Breast epithelium (tissue), 4 donors: ENCODE measurements at places on chromosomes 2 and 18.

GRCh38 chr2:216306868-216307267 lies 65.4 kb downstream of the MARCHF4 start:
- DNase-seq = no peak

- DNase-seq = no peak
Observed at GRCh38 chr2:175817221-175817620, 184.8 kb downstream of the LNPK start.

DNA sequence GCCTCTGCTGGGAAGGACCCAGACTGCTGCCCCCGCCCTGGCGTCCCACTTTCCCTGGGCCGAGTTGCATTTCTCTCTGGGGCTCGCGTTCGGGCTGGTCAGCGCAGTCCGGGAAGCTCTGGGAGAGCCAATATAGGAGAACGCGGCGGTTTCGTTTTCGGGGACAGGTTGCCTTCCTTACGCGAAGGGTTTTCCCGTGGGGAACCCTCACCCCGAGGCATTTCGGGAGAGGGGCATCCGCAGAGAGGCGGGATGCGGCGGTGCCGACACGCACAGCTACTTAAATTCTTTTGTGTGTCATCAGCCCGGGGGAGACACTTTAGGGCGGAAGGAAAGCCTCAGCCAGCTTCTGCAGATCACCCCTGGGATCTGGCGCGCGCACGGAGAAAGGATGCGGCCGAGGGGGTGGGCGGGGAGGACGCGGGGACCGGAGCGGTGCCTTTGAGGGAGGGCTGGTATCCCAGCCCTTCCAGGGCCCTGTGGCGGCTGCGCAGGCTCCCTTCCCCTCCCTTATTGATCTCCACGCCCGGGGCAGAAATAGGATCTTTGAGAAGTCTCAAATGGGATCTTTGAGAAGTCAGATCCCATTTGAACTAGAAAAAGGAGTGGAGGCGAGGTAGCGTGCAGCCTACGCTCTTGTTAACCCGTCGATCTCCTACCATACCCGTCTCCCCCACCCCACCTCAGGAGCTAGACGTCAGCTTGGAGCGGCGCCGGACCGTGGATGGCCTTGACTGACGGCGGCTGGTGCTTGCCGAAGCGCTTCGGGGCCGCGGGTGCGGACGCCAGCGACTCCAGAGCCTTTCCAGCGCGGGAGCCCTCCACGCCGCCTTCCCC lies 1.2 kb downstream of the GATA6 start:
- peak; percentile 68 for DNase-seq

DNA sequence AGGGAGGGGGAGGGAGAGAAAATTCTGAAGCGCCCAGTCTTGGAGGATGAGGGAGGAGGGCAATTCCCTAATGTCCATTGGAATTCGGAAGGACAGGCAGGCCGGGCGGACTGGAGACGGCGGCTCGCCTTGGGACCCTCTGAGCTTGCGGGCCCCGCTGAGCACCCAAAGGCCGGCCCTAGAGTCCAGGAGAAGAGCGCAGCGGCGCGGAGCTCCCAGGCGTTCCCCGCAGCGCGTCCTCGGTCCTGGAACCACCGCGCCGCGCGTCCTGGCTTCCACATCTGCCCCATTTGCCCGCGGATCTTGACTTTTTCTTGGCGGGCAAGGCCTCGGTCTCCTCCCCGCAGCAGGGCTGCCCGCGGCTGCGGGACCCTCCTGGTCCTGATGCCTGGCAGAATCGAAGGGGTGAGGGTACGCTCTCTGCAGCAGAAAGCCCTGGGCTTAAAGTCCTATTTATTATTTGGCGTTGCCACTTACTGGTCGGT lies 675 bp upstream of the MLPH start:
- DNase-seq = no peak

- no peak for DNase-seq
Observed at GRCh38 chr2:26270373-26270772, 25.6 kb downstream of the HADHB start.

DNA sequence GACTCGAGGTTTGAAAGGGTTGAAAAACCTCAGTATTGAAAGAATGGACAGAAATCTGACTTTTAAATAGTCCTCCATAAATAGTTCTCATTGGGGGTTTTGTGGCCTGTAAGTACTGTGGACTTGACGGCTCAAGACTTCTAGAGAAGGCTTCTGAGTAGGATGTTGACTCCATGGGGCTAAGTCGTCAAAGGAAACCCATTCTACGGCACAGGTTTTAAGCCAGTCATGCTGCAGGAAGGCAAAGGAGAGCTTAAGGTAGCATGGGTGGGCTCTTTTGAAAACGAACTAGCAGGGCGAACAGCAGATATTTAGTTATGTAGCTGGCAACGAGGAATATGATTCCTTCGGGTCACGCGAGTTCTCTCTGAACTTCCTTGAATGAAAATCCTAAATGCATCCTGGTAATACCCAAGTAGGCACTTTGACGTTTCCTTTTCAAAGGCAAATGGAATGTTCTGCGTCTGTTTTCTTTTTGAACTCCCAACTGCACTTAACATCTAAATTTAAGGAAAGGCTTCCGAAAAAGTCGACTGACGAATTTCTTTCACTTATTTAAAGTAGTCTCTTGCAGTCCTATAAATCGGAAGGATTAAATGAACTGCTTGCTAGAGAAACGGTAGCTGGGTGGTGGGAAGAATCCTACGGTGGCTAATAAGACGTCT lies 1.1 kb upstream of the NEDD4L start:
- DNase-seq = no peak

DNA sequence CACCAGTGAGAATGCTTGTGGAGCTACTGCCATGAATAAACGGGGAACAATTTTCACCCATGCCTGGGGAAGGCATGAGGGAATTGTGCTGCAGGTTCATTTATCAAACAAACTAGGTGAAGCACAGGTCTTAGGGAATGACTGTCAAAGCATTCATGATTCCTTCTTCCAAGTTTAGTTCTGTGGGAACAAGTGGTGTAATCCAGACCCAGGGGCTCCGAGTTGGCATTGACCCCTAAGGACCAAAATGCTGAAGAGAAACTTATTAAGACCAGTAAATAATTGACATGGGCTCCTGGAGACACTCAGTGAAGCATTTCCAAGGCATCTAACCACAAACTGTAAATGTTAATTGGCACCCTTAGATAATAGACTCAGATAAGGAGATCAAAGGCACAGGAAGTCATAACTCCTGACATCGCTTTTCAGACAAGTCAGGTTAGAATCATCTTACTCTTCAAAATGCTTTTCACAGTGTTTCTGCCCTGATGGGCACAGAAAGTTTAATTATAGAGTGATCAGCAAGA lies 96.9 kb downstream of the SPP2 start:
- no peak for DNase-seq

- DNase-seq = no peak
Observed at GRCh38 chr2:170039401-170040172, 138.4 kb upstream of the MYO3B start.

GRCh38 chr2:241391892-241392665 lies 36.0 kb downstream of the FARP2 start:
- DNase-seq = no peak

DNA sequence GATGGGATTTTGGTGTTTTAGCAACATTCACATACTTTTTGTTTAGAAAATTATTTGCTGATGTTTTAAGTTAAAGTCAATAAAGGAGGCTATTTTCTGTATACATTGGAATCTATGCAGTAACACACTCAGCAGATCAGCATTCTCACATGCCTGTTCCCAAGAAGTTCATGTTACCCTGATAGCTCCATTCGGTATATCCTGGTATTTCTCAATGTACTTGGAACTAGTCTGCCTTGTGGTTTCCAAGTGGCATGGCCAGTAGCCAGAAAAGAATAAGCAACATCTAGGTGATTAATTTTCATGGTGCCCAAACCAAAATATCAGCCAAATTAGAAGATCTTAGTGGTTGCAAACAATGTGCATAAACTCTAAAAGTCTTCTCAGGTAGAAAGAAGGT lies 5.2 kb upstream of the NCAPH start:
- peak; percentile 66 for DNase-seq

DNA sequence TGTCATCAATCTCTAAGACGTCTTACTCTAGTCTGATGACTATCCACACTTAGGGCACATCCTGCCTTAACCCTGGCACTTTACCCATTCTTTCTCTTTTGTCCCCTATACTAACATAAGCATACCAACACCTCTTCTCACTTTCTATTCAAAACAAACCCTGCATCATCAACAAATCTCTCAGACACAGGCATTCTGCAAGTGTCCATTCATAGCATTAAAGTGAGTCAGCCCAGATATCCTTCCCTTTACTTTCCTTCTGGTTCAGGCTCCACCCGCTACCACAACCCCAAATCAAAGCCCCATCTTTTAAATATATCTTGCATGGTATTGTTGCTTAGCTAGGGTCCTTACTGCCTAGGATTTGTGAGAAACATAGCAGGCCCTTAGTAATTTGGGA lies 3.8 kb downstream of the GRB14 start:
- DNase-seq = no peak

GRCh38 chr18:54580202-54580729 lies 10.8 kb upstream of the DYNAP start:
- no peak for DNase-seq

- DNase-seq = no peak
Observed at GRCh38 chr18:22691946-22692710, 241.0 kb upstream of the RBBP8 start.

GRCh38 chr2:209946539-209946938 lies 55.9 kb upstream of the RPE start:
- no peak for DNase-seq

- DNase-seq = no peak
Observed at GRCh38 chr2:162252153-162252552, 8.9 kb upstream of the FAP start.

GRCh38 chr2:207619764-207620203 lies 5.4 kb downstream of the METTL21A start:
- DNase-seq = no peak

GRCh38 chr2:38508311-38509039 lies 94.3 kb downstream of the HNRNPLL start:
- DNase-seq = peak; percentile 83

DNA sequence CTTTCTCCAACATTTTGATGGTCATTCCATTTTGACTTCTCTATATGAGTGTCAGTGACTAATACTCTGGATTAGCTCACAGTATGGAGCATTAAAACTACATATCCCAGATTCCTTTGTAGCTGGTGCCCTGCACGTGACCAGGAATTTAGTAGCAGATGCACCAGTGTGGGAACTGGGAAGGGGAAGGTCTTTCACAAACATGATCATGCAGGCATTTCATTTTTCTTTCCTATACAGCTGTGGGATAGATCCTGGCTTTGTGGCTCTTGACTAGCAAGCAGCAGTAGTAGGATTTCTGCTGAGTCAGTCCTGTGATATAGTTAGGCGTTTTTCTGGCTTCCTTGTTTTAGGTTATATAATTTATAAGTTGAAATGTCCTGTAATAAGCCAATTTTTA lies 971.0 kb upstream of the CDH2 start:
- no peak for DNase-seq

DNA sequence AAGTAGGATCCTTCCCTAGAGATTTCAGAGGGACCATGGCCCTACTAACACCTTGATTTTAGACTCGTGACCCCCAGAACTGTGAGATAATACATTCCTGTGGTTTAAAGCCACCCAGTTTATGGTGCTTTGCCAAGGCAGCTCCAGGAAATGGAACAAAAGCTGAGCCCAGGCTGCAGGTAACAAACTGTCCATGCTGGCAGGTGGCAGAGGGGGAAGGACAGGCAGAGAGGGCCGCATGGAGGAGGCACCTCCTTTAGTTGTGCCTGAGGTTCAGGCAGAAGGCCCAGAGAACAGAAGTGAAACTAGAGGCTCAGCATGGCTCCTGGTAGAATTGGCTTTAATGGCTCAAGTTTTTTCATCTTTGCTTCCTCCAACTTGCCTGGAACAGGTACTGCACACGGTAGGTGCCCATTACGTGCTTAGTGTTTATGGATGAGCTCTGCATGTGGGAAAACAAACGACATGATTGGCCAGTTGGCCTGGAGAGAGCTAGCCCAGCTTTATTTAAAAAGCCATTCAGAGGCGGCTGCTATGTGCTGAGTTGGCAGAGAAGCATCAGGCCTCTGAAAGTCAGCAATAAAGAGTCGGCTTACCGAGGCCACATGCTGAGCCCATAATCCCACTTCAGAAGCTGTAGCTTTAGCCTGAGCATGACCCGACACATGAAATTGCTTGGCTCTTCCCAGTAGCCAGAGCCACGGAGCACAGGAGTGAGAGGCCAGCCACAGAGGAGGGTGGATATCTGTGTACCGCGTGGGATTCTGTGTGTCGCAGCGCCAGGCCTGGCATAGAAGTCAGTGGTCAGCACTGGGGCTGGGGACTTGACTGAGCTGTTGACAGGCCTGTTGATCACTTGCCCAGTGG lies 36.5 kb downstream of the HS1BP3 start:
- DNase-seq = peak; percentile 60

DNA sequence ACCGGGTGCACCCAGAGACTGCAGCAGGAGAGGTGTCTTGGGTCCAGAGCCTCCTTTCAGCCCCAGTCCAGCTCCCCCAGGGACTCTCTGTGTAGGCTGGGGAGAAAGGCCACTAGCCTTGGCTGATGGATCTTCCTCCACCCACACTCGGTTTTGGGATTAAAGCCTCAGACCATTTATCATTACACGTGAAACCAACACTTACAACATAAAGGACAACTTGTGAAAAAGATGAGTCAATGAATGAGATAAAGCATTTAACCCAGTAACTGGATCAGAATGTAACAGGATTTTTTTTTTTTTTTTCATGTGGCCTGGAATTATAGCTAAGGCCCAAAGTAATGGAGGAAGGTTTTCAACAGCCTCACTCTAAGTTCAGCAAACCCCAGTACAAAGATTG lies 32.1 kb downstream of the NAT8 start:
- no peak for DNase-seq

GRCh38 chr18:22713511-22713910 lies 219.6 kb upstream of the RBBP8 start:
- no peak for DNase-seq

- no peak for DNase-seq
Observed at GRCh38 chr2:188693111-188693510, 281.1 kb upstream of the COL3A1 start.

GRCh38 chr2:43729491-43730174 lies 44.2 kb upstream of the DYNC2LI1 start:
- no peak for DNase-seq

- DNase-seq = no peak
Observed at GRCh38 chr2:97210325-97210724, 97.4 kb downstream of the ANKRD36 start.

- DNase-seq = peak; percentile 26
Observed at GRCh38 chr2:207167099-207167923, 1.6 kb upstream of the KLF7 start.

DNA sequence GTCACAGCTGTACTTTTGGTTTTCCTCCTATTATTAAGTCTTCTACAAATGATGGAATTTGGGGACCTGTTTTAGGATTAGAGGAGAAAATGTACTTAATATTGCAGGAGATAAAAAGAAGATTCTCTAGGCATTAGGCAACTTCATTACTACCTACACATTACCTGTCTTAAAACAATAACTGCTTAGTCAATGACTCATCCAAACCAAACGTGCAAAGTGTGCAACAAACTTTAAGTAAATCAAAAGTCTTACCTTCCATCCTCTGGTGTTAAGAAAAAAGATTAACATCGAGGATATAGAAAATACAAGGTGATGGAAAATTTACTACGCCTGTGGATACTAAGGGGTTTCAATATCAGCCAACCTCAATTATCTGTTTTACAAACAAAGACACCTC lies 285.3 kb upstream of the KYNU start:
- DNase-seq = no peak
